Neural crest cell (in vitro differentiated cells): ENCODE measurements at places on chromosomes 3 and 15. TPM values are rescaled to one million over a fixed set of nuclear protein-coding genes. Genes with fewer than 3 reads are reported as not detected.
A peak's percentile ranks its signal among the peaks of the same experiment; 100 is the strongest.

Gene CAMP
- total RNA-seq: not detected in 2 replicates

DNA sequence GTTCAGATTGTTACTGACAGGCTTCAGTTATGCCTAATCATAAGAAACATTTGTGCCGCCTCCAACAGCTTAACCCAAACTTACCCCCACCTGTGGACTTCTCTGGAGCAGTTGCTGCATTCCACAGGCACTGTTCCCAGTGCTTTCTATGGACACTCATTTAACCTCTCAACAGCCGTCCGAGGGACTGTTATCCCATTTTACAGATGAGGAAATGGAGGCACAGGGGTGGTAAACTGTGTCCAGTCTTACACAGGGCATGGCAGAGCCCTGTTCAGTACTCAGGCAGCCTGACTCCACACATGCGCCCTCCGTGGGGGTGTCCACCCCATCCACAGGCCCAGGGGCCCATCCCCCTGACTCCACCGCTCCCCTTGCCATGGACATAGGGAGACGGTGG is 14.3 kb upstream of the TGM5 start:
- no peak for DNase-seq
- peaks cover 6% of the 10 kb centered on the region for H3K27me3 ChIP-seq
- H3K4me3 ChIP-seq: no peak overlapping the region
- peaks cover 7% of the 10 kb centered on the region for H3K4me1 ChIP-seq

Gene ITIH1
- not detected in 2 replicates for total RNA-seq

- H3K4me3 ChIP-seq: no peak overlapping the region
- H3K4me1 ChIP-seq: no peaks in the 10 kb centered on the region
- peaks cover 2% of the 10 kb centered on the region for H3K36me3 ChIP-seq
- no peak for DNase-seq
- no peak overlapping the region for H3K27ac ChIP-seq
Observed at GRCh38 chr3:131282379-131282778, 99.2 kb upstream of the NUDT16 start.

Gene C3orf70
- 15.9 and 16.1 TPM in 2 replicates for total RNA-seq

Gene SERF2
- total RNA-seq: 578 and 599 TPM in 2 replicates

DNA sequence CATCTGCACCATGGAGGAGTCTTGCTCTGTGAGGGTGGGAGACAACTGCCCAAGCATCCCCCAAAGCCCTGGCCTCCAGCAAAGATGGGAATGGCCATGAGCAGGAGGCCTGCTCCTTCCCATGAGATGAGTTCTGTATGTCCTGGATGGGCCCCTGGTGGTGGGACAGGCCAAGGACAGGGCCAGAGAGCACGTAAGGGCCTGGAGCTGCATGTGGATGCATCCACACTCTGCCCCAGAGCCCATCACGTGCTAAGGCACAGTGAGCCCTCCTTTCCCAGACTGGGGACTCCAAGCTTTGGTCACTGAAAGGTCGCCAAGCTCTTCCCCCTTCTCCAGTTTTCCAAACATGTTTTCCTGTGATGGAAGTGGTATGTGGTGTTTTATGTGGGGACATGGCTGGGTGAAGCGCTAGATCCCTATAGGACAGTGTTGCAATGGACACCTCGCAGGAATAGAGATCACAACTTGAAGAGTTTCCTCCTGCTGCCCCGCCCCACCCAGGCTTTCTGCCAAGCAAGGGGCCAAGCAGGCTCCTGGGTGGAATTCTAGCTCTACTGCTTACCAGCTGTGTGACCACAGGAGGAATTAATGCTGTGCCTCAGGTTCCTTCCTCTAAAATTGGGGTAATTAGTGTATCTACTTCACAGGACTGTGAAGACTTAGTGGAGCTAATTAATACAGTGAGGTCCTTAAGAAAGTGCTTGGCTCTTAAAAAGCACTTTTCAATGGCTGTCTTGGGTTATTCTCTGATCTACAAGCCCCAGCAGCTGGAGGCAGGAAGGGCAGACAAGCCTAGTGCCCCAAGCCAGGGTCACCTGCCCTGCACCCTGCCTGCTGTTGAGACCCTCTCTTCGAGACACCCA is 106.4 kb upstream of the RPL32 start:
- DNase-seq: no peak
- H3K27me3 ChIP-seq: no peaks in the 10 kb centered on the region
- no peaks in the 10 kb centered on the region for H3K36me3 ChIP-seq
- H3K4me3 ChIP-seq: no peak overlapping the region
- peaks cover 29% of the 10 kb centered on the region for H3K4me1 ChIP-seq

- H3K4me1 ChIP-seq: no peaks in the 10 kb centered on the region
- no peak overlapping the region for H3K27ac ChIP-seq
- H3K27me3 ChIP-seq: no peaks in the 10 kb centered on the region
Observed at GRCh38 chr15:99115300-99116215, 10.7 kb downstream of the SYNM start.

GRCh38 chr15:59657635-59658125 is 365 bp upstream of the GTF2A2 start:
- peaks cover 3% of the 10 kb centered on the region for H3K4me1 ChIP-seq
- no peaks in the 10 kb centered on the region for H3K27me3 ChIP-seq
- no peak overlapping the region for H3K4me3 ChIP-seq
- H3K36me3 ChIP-seq: peaks cover 2% of the 10 kb centered on the region
- peak overlapping the region; percentile 32 for H3K27ac ChIP-seq

DNA sequence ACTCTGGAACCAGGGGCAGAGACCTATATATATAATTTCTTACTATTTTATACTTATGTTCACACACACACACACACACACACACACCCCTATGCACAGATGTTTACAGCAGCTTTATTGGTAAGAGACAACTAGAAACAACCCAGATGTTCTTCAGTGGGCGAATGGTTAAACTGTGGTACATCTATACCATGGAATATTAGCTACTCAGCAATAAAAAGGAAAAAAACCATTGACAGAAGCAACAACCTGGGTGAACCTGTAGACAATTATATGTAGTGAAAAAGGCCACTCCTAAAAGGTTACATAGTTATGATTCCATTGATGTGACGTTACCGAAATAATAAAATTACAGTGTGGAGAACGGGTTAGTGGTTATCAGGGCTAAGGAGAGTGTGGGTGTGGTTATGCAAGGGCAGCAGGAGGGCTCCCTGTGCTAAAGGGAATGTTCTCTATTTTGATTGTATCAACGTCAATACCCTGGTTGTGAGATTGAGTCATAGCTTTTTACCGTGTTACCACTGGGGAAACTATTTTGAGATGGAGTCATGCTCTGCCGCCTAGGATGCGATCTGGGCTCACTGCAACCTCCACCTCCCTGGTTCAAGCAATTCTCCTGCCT is 85.5 kb downstream of the FLNB start:
- no peaks in the 10 kb centered on the region for H3K27me3 ChIP-seq
- H3K27ac ChIP-seq: no peak overlapping the region
- H3K4me3 ChIP-seq: no peak overlapping the region
- H3K36me3 ChIP-seq: no peaks in the 10 kb centered on the region
- DNase-seq: no peak

DNA sequence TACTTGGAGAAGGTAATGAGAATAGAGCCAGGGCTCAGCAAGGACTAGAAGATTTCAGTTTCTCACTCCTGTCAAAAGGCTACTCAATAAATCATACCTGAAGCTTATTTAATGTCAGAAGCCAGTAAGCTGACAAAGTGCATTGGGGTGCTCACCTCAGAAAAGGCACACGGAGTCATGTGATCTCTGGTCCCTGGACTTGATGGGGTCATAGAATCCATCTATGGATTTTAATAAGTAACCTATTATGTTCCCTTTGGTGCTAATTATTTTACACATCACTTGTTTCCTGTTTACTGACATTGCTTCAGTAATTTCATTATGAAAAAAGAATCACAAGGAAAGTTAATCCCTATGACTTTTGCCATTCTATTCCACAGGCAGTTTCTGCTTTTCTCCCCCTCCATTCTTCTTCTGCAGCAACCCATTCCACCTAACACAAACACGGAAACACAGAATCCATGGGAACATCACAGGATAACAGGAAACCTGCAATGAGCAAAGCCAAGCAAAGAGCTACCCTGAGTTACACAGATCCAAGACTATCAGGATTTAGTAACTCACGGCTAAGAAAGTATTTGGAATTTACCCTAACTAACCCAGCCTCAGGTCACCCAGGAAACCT is 159.6 kb downstream of the MEIS2 start:
- DNase-seq: no peak
- no peak overlapping the region for H3K27ac ChIP-seq
- no peak overlapping the region for H3K4me3 ChIP-seq
- H3K4me1 ChIP-seq: peaks cover 48% of the 10 kb centered on the region
- H3K27me3 ChIP-seq: no peaks in the 10 kb centered on the region
- peaks cover 11% of the 10 kb centered on the region for H3K36me3 ChIP-seq

GRCh38 chr3:69113536-69113935 is 8.9 kb downstream of the LMOD3 start:
- H3K4me3 ChIP-seq: no peak overlapping the region
- no peaks in the 10 kb centered on the region for H3K27me3 ChIP-seq
- H3K36me3 ChIP-seq: no peaks in the 10 kb centered on the region
- peak overlapping the region; percentile 63 for H3K27ac ChIP-seq
- DNase-seq: no peak
- H3K4me1 ChIP-seq: peaks cover 52% of the 10 kb centered on the region

GRCh38 chr3:53295410-53295809 is 39.6 kb upstream of the TKT start:
- DNase-seq: no peak
- no peak overlapping the region for H3K27ac ChIP-seq
- peaks cover 12% of the 10 kb centered on the region for H3K36me3 ChIP-seq
- H3K4me3 ChIP-seq: no peak overlapping the region

Gene GABRR3
- total RNA-seq: not detected in 2 replicates

- H3K36me3 ChIP-seq: peaks cover 5% of the 10 kb centered on the region
- no peaks in the 10 kb centered on the region for H3K4me1 ChIP-seq
- H3K4me3 ChIP-seq: no peak overlapping the region
- H3K27me3 ChIP-seq: no peaks in the 10 kb centered on the region
Observed at GRCh38 chr3:34683851-34684250, 885.4 kb downstream of the PDCD6IP start.
